ENCODE measurements at places on chromosomes 6 and 20.

DNA sequence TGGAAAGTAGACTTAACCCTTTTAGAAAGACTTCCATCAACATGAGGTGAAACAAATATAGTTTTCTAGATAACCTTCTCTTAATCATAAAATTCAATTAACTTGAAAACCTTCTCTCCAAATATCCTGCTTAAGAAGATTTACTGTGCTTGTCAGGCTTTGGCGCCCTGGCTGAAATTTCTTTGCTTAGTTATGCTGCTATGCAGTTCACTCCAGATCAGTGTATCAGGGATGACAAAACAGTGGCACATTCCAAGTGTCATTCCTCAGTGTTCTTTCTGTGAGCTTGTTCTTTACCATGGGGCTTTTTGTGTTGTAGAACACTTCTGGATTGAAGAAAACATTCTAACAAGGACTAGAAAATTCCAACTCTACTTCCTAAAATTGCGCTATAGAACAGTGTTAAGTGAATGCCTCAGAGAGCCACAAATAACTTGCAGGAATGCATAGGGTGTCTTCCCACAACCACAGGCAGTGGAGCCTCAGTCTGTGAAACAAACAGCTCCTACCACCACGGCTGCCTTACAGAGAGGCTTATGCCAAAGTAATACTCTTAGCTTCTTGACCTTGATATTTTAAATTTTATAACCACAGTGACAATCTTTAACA, 443.6 kb downstream of the CDC5L start:
- DNase-seq = no peak

GRCh38 chr6:6003621-6004366, 2.9 kb downstream of the NRN1 start:
- no peak for DNase-seq

GRCh38 chr6:161233986-161234661, 39.7 kb downstream of the AGPAT4 start:
- no peak for DNase-seq

- DNase-seq = no peak
These were observed 351.0 kb downstream of the BCKDHB start for GRCh38 chr6:80457439-80457933.

GRCh38 chr20:50532221-50532620, 22.0 kb downstream of the PTPN1 start:
- DNase-seq = no peak

DNA sequence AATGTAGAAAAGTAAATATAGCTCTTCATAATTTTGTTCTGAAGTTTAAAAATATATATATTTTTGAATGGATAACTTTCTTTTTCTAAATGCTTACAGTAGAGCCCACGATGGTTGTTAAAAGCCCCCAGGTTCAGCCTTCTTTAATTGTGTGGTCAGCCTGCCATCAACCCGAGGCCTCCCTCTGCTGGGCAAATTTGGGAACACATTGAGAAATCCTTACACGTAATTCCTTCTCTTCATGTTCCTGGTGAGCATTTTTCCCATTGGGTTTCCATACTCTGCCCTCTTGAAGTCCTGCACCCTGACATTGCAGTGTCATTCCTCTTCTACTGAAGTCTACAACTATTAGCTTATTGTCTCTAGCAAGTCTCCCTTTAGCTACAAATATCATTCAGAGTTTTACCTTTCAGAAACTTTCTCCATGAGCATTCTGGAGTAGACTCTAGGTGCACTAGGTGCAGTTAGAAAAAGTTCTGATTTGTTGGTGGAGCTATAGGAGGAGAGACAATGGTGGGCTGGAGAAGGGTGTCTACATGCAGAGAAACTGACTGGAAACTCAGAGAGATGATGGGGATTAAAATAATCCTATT, 40.6 kb downstream of the TRIM38 start:
- peak; percentile 38 for DNase-seq

GRCh38 chr6:1212919-1213318, 99.0 kb upstream of the FOXQ1 start:
- DNase-seq = no peak

DNA sequence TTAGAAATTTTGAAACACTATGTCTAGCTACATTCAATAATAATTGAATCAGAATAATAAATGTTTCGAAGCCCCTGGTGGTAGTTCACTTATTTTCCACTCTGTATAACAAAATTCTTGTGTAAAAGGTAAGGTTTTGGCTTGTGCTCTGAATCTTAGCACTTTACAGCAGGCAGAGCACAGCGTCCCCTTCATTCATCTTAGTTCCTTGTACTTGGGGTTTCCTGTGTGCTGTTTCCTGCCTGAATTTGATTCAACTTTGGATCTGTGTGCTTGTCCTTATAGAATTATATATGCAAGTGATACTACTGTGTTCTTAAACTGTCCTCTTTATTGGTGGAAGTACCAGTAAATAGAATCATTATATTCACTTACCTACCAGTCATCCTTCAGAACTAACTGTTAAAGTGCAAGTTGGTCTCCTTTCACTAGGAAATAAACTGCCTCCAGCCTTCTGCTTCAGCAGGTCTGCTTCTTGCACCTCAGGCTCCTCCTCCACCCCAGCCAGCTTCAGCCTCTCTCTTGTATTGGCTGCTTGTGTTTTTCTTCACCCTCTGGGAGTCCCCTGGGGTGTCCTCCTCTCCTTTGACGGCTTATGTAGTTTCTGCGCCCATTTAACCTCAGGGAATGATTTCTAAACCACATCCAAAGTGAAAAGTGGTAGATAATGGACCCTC, 28.8 kb upstream of the TULP4 start:
- DNase-seq = peak; percentile 9

DNA sequence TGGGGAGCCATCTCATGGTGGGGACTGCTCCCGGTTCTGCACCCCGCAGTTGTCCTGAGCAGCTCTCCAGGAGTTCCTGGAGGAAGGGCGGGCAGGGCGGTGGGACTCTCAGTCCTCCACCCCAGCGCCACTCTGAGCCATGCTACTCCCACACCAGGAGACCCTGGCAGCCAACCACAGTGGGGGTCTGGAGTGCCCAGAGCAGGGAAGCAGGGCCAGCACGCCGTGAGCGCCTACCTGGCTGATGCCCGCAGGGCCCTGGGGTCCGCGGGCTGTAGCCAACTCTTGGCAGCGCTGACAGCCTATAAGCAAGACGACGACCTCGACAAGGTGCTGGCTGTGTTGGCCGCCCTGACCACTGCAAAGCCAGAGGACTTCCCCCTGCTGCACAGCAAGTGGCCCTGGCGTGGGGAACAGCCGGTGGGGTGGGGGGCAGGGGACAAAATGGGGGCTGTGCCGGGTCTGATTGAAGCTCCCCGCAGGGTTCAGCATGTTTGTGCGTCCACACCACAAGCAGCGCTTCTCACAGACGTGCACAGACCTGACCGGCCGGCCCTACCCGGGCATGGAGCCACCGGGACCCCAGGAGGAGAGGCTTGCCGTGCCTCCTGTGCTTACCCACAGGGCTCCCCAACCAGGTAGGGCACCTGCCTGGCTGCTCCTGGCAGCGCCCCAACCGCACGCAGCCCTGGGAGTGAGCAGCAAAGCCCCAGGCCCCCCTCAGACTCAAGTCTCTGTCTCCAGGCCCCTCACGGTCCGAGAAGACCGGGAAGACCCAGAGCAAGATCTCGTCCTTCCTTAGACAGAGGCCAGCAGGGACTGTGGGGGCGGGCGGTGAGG, 1.6 kb upstream of the TNFRSF6B start:
- DNase-seq = no peak

DNA sequence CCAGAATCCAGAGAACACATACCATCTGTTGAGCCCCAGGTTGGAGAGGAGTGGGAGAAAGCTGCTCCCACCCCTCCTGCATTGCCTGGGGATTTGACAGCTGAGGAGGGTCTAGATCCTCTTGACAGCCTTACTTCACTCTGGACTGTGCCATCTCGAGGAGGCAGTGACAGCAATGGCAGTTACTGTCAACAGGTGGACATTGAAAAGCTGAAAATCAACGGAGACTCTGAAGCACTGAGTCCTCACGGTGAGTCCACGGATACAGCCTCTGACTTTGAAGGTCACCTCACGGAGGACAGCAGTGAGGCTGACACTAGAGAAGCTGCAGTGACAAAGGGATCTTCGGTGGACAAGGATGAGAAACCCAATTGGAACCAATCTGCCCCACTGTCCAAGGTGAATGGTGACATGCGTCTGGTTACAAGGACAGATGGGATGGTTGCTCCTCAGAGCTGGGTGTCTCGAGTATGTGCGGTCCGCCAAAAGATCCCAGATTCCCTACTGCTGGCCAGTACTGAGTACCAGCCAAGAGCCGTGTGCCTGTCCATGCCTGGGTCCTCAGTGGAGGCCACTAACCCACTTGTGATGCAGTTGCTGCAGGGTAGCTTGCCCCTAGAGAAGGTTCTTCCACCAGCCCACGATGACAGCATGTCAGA, 77.4 kb downstream of the ASXL1 start:
- DNase-seq = no peak

DNA sequence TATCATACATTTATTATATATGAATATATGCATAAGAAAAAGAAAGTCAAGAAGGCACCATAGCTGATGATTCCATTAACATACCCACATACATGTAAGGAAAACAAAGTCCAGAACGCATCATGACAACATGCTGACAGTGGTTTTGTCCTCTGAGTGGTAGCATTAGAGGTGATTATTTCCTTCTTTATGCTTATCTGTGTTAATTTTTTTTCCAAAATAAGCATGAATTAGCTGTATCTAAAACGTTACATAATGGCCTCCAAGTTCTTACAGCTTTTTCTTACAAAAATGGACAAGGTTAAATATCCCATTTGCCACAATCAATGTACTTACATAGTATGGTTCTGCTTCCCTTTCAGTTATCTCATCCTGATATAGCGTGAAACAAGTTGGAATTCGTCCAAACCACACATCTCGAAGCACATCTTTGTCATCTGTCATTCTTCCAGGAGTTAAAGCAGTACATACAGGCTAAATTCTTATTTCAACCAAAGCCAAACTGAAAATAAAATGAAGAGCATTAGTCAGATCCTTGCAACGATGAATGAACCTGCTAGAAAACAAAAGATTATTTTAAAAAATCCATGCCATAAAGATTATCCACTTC, 9.7 kb downstream of the ATG5 start:
- DNase-seq = no peak

DNA sequence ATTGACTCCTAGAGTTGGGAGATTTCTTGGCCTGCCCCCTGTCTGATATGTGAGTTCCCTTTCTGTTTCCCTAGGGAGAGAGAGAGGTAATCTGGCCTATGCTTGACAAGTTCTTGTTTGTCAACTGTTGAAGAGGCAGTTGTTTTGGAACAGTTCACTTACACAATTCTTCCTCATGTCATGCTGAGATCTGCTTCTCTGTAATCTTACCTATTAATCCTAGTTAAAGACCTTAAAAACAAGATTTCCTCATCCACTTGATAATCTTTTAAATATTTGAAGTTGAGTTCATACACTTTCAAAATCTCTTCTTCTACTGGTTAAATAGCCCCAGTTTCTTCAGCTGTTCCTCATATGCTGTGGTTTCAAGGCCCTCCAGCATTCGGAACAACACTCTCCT, 89.9 kb downstream of the FIG4 start:
- DNase-seq = no peak

DNA sequence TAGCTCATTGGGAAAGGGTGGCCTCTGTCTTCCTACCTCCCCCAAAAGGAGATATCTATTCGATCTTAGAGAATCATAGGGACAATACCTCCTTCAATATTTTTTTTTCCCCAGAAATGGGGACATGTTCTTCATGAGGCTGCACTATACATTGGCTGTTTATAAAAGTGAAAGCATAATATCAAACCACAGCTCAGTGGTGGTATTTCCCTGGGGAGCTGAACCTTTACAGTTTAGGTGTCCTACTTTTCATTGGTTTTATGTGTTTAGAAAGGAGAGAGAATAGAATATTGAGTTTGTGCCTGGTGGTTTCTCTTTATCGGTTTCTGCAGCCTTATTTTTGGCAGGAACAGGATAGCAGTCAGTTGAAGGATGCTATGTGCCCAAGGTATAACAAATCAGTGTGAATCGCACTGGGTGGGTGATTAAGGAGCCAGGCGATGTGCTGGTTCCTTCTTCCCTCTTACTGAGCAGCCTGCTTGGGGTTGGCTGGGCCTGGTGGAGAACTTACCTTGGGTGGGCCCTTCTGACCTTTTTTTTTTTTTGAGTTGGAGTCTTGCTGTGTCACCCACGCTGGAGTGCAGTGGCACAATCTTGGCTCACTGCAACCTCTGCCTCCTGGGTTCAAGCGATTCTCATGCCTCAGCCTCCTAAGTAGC, 25.2 kb downstream of the UST start:
- DNase-seq = no peak

GRCh38 chr6:56772737-56773184, 130.1 kb upstream of the DST start:
- no peak for DNase-seq

DNA sequence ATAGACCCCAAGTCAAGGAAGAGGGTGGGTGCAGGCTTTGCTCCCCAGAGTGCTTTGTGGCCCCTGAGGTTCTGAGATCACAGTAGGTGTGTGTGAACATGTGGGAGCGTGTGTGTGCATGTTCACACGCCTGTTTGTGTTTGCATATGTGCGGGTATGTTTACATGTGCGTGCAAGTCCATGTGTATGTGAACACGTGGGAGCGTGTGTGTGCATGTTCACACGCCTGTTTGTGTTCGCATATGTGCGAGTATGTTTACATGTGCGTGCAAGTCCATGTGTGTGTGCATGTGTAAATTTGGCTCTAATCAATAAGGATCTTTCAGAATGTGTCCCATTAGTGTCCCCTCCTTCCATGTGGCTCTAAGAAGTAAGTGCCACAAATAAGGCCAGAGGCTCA, 41.4 kb upstream of the PCMTD2 start:
- no peak for DNase-seq

DNA sequence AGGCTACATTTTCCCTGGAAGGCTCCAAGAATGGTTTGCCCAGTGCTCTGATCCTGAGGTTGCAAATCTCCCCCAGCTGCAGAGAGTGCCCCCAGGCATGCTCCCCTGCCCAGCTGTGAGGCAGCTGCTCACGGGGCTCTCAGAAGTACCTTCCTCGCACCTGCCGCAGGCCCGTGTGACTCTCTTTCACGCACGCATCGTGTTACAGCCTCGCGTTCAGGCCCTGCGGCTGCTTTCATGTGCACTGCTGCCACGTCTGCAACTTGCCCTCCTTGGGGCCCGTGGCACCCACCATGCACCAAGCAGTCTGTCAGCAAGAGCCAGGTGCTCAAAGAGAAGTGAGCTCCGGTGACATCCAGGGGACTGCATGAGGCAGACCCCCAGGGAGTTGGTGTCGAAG, 28.6 kb upstream of the SPO11 start:
- DNase-seq = no peak

GRCh38 chr6:169175360-169175887, 78.2 kb downstream of the THBS2 start:
- no peak for DNase-seq

DNA sequence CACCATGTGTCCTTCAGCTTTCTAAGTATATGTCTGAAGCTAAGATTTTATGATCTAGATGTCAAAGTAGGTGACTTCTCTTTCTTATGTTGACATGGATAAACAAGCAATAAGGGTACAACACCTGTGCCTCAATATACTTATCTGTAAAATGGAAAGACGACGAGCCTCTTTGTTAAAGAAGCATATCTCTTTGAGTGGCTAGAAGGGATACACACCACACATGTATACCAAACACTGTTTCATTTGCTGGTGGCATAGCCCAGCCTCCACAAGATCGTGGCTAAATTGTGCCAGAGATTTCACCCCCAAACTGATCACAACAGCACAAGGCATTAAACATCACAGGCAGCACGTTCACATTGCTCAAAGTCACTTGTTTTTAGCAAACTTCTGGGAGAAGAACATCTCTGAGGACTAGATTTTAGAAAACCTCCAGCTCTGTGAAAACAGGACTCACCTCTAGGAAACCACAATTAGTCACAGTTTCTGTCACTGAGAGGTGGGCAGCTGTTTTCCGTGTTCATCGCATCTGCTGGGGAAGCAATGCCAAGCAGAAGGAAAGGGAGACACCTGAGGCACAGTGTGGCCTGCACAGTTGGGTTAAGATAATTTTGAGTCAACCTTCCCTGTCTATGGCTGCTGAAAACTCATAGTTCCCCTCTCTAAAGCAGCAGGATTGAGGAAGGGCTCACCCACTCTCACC, 263.0 kb upstream of the PLCB4 start:
- DNase-seq = no peak
